ENCODE measurements at places on chromosomes 2 and 18.
A peak's percentile ranks its signal among the peaks of the same experiment; 100 is the strongest.

GRCh38 chr2:184654945-184655344 is 56.6 kb downstream of the ZNF804A start:
- no peak for DNase-seq

DNA sequence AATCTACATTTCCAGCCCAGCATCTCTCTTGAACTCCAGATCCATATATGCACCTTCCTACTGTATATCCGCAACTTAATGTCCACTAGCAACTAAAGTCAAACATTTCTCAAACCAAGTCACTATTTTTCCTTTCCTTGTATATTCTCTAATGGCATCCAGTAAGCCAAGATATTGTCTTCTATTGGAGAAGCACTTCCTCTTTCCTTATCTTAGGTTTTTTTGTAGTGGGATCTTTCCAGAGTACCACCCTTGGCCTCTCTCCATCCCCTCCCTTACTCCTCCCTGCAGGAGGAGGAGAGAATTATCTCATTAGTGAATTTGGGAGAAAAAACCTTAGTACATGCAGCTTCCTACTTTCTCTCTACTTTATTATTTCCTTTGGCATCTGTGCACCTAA is 8.7 kb upstream of the DYNC1I2 start:
- no peak for DNase-seq

DNA sequence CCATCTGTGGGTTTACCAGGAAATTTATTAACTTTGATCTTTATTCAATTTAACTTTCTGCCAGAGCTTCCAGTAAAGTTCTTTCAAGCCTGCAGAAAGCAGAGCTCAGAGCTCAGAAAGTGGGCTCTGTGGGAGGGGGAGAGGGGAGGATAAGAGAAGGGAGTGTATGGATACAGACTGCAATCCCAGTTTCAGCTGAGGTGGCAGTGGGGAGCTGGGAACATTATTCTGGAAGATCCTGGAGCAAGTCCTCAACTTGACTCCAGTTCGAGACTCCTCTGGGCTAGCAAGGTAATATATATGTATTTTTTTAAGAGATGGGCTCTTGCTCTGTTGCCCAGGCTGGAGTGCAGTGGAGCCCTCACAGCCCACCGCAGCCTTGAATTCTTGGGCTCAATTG is 108.9 kb upstream of the NABP1 start:
- DNase-seq, result no peak

GRCh38 chr2:147177071-147177857 is 667.6 kb upstream of the ACVR2A start:
- DNase-seq, result no peak

DNA sequence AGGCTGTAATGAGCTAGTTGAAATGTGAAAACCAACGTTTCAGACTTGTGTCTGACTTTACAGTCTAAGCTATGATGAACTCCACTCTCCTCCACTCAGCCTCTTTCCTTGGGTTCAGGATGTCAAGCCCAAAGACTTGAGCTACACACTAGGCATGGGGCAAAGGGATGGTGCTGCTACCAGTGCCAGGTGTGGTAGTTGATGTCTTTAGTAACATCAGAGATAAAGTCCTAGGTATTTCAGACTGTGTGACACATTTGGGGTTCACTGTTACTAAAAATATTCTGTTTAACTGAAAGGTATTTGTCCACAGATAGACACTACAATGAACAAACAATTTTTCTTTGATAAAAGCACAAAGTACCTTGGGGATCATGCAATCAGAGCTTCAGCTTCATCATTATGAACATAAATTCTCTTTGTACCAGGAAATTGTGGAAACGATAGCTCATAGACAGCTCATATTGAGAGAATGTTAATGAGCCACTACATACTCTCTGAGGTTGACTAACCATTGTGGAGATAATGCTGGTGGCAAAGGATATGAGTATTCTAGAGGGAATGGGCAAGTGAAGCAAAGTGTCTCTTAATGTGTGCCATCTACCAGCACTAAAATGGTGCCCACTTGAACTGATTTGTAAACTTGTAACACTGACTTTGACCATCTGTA is 253.7 kb upstream of the THUMPD2 start:
- peak; percentile 62 for DNase-seq

GRCh38 chr2:216222650-216223352 is 113.7 kb downstream of the XRCC5 start:
- peak; percentile 41 for DNase-seq

- no peak for DNase-seq
Observed at GRCh38 chr2:425243-425642, 137.4 kb upstream of the ALKAL2 start.

GRCh38 chr18:24982831-24983230 is 369.1 kb downstream of the ZNF521 start:
- DNase-seq, result no peak

- DNase-seq, result no peak
Observed at GRCh38 chr2:233477548-233478433, 88.8 kb downstream of the USP40 start.

DNA sequence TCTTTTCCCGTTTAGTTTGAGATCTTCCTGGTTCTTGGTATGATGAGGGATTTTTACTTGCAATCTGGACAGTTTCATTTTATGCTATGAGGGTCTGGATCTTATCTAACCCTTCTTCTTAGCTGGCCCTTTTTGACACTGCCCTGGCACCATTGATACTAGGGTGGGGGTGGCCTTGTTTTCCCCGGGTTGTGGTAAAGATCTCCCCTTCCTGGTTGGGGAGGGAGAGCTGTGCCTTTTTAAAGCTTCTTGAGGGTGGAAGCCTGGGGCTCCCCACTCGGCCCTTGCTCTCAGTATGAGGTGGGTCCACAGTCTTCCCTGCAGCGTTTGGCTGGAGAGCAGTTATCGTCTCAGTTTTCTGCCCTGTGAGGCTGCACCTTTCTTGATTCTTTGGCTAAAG is 66.1 kb downstream of the ASB1 start:
- DNase-seq, result no peak

DNA sequence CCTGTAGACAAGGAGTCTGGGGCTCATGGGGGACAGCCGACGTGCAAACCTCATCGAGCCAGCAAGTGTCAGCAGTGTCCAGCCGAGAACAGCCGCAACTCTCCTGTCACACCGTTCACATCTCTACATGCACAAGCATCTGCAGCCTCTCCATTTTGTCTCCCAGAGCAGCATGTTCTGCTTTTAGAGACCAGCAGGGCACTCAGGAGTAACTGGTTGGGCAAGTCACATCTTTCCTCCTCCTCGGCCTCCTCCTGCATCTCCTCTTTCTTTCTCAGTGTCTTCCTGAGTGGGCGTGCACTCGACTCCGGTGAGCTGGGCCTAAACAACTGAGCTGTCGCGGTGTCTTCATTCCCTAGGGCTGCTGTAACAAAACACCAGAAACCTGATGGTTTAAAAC is 249.9 kb downstream of the SH3BP4 start:
- no peak for DNase-seq
